Fibroblast of skin of left biceps (primary cell): ENCODE measurements at places on chromosomes 13 and 19.

- DNase-seq = no peak
Measured at GRCh38 chr19:4376028-4376670, 24.2 kb downstream of the SH3GL1 start.

GRCh38 chr13:99293178-99293577 is 14.0 kb downstream of the GPR183 start:
- no peak for DNase-seq

GRCh38 chr19:35270381-35270811 is 1.6 kb downstream of the USF2 start:
- DNase-seq = no peak

GRCh38 chr13:66200555-66200954 is 1029.6 kb downstream of the PCDH9 start:
- no peak for DNase-seq

- no peak for DNase-seq
Measured at GRCh38 chr13:99813336-99814095, 158.1 kb downstream of the ZIC5 start.

GRCh38 chr19:38218204-38218603 is 5.8 kb downstream of the DPF1 start:
- DNase-seq = no peak

- no peak for DNase-seq
Measured at GRCh38 chr13:28409648-28410047, 85.3 kb downstream of the FLT1 start.

DNA sequence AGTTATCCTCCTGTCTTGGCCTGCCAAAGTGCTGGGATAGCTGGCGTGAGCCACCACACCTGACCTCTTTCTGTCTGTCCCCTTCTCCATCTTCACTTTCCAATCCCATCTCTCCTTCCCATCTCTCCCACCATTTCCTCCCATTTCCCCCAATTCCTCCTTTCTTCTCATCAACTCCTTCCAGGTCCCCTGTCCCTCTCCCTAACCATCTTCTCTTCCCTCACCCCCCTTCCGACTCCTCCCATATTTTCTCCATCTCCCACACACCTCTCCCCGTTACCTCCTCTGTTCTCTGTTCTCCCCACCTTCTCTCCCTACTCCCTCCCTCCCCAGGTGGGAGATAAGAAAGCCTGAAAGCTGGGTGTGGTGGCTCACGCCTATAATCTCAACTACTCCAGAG is 40.6 kb downstream of the KEAP1 start:
- DNase-seq = no peak

DNA sequence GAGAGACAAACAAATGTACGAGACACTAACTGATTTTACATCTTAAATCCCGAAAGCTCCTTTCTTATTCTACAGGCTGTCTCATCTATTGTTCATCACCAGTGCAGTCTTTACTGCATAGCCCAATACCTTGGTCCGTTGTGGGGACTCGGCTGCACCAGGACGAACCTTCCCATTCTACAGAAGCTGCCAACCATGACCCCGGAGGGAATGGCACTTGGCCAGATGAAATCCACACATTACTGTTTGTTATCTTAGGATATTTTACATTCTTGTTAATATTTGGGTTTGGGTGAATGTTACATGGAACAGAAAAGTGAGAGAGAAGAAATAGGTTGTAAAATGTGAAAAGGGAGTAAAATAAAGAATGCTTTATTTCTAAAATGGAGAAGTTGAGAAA is 195.1 kb downstream of the RFC3 start:
- no peak for DNase-seq

DNA sequence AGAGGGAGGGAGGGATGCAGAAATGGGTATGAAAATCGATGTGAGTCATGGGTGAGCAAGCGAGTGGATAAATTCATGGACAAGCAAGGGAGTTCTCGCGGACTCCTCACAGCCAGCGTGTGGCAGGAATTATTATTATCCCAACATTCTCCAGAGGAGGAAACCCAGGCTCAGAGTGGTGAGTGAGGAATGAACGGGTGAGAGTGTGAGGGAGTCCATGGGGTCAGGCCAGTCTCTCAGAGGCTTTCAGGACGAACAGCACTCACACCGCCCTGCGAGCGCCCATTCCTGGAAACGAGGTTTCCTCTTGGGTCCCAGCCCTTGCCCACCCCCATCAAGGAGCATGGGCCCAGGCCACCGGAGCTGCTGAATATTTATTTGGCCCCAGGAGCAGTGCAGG is 6.3 kb upstream of the DNAAF3 start:
- DNase-seq = no peak

GRCh38 chr13:51559946-51560735 is 24.1 kb upstream of the WDFY2 start:
- DNase-seq = no peak

DNA sequence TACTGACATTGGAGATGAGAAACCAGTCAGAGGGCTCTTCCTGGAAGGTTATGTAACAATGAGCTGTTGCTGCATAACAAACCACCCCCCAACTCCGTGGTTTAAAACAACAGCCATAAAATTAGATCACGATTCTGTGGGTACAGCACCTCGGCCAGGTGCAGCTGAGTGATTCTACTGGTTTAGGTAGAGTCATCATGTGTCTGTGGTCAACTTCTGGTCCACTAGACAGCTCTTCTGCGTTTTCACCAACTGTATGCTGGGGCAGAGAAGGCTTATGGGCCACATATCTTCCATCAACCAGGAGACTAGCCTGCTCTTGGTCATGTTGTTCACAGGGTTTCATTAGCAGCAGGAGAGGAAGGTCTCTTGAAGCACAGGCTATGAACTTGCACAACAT is 585.5 kb downstream of the KCTD12 start:
- no peak for DNase-seq

DNA sequence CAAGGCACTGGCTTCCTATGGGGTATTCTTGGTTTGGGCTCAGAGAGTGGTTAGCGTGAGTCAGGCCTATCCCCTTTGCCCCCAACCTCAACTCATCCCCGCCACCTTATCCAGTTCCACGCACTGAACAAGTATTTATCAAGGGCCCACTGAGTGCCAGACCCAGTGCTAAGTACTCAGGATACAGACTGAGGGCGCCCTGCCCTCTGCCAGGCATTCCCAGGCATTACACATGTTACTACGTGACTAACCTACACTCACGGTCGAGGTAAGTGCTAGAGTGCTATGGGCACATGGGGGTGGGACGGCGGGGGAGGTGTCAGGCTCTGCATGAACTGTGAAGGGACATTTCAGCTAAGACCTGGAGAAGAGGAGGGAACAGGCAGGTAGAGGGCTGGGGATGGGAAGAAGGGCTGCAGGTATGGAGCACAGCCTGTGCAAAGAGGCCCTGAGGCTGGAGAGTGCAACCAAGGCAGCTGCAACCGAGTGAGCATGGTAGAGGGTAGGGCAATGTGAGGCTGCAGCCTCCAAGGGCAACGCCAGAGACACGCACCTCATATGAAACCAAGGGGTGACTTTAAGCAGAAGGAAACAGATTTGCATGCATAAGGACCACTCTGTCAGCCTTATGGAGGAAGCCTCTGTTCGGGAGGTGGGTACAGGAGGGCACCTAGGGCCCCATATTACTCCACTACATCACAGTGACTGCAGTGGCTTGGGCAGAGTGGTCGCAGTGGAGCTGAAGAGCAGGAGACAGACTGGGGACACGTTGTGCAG is 22.5 kb downstream of the DHRS12 start:
- DNase-seq = no peak

- DNase-seq = no peak
Measured at GRCh38 chr19:47755065-47755761, 9.9 kb downstream of the NOP53 start.

GRCh38 chr13:93307651-93308050 is 81.0 kb downstream of the GPC6 start:
- DNase-seq = no peak

- no peak for DNase-seq
Measured at GRCh38 chr19:48501494-48502349, 9.9 kb downstream of the LMTK3 start.

GRCh38 chr19:44912854-44913253 is 1.6 kb upstream of the APOC1 start:
- DNase-seq = no peak

GRCh38 chr19:42086770-42087550 is 11.0 kb downstream of the ZNF574 start:
- DNase-seq = no peak

DNA sequence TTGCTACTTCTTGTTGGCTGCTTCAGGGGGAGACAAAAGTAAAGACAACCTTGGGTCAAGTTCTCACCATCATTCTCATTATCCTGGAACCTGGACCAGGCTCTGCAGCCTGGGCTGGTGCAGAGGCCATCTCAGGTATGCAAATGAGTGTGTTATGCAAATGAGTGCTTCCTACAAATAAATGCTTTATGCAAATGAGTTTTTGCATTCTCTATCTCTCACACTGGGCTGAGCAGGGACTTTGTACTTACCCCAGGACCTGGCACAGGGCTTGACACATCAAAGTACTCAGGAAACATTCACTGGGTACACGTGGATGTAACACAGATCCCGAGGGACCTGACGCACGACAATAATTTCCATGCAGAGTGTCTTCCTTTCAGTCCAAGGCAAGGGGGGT is 103.0 kb downstream of the DNAJC15 start:
- no peak for DNase-seq

- no peak for DNase-seq
Measured at GRCh38 chr13:19591864-19592263, 30.5 kb upstream of the TPTE2 start.

DNA sequence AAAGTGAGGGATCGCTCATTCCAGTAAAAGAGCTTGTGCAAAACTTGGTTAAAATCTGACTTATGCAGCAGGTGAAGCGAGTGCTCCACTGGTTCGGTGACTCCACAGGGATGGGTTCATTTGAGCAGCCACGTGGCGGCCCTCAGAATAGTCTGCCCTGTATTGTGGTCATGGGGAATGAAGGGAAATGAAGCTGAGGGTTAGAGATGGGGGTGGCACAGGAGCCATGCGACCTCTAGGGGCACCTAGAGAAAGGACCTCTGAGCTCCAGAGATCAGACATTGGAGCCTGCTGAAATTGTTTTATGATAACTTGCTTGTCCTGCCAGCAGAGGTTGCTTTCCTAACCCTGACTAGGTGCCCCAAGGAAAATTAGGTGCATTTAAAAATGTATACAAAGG is 26.6 kb downstream of the CBY2 start:
- no peak for DNase-seq

- no peak for DNase-seq
Measured at GRCh38 chr13:49635599-49636433, 7.5 kb downstream of the ARL11 start.

DNA sequence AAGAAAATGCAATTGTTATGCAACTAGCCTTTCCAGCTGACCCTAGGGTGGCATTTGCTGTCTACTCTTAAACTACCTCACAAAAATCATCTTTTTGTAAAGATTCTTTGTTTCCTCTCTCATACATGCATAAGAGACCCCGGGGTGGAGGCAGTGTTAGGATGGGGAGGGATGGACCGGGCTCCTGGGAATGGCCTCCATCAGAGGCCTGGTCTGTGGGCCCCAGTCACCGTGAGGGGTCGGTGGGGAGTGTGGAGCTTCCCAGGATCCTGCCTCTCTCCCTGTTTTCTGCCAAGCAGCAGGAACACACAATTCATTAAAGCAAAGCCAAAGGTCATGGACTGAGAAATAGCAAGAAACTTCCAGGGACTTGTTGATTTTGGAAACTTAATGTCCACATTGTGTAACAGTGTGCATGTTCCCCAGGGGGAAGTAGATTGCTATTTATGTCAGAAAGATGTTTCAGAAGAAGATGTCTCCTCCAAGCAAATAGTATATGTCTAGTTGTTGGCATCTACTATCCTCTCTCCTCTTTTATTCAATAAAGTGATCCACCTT is 241.4 kb downstream of the ENOX1 start:
- no peak for DNase-seq

- DNase-seq = no peak
Measured at GRCh38 chr19:55642153-55643002, 1.1 kb upstream of the ZNF581 start.

- DNase-seq = no peak
Measured at GRCh38 chr19:4879041-4879440, 11.6 kb upstream of the PLIN3 start.

- no peak for DNase-seq
Measured at GRCh38 chr19:50046649-50047503, 21.1 kb downstream of the ZNF473 start.

DNA sequence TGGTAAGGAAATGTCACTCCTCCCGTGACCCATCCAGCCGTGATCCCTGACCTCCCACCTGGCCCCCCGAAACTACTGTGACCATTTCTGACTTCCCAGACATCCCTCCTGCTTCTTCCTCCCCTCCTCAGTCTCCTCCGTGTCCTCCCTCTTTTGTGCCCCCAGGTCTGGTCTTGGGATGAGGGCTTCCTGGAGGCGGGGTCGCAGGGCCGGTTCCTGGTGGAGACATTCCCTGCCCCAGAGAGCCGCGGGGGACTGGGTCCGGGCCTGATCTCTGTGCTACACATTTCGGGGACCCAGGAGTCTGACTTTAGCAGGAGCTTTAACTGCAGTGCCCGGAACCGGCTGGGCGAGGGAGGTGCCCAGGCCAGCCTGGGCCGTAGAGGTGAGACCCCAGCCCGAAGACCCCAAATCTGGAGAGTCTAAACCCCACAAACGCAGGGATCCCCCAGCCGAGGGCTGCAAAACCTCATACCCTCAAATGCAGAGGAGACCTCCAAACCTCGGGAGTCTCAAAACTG is 5.0 kb downstream of the KIRREL2 start:
- DNase-seq = no peak

- DNase-seq = no peak
Measured at GRCh38 chr13:98595134-98595533, 18.2 kb upstream of the STK24 start.

- no peak for DNase-seq
Measured at GRCh38 chr19:41322451-41322850, 12.5 kb downstream of the CCDC97 start.

DNA sequence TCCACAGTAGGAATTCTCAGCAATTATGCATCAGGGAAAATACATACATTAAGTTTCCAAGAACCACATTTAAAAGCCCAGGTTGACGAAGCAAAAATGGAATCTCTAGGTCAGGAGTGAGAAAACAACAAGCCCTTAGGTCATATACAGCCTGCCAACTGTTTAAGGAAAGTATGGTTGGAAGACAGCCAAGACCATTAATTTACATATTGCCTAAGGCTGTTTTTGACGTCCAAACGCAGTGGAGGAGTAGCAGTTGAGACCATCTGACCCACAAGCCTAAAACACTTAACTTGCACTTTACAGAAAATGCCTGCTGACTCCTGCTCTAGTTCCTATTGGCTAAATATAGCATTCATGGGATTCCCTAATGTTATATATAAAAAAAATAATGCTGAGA is 299.0 kb downstream of the ITGBL1 start:
- peak; percentile 36 for DNase-seq
